ENCODE measurements at places on chromosomes 5 and 9.

DNA sequence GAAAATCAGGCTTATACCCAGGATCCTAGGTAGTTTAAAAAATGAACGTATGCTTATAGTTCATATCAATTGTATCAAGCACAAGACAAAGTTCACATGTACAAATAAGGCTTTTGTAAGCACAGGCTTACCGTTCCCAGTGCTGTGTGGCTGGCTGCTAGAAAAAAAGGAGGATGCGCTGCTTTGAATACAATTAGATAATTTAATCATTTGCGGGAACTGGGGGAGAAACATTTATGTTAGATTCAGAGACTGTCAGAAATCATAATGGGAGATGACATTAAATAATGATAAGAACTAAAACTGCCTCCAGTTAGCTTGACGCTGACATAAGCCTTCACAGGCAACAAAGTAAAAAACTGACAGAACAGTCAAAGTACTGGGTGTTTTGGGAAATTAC is 93.2 kb downstream of the FNBP1 start:
- DNase-seq, result no peak

DNA sequence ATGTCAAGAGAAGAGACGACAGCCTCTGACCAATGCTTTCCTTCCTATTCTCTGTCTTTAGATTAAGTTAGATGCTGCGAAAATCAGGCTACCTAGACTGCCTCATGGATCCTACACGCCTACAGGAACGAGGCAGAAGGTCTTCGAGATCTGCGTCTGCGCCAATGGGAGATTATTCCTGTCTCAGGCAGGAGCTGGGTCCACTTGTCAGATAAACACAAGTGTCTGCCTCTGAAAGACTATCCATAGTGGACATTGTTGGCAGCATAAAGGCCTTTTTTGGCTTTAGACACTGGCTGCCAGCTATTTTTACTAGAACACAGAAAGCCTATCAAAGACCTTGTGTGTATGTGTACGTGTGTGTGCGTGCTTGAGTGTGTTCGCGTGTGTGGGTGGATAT is 90.9 kb upstream of the PPP1R2B start:
- DNase-seq, result no peak

GRCh38 chr5:122704247-122705036 is 70.4 kb upstream of the SNX2 start:
- no peak for DNase-seq

GRCh38 chr5:110784901-110785300 is 46.1 kb downstream of the SLC25A46 start:
- no peak for DNase-seq

DNA sequence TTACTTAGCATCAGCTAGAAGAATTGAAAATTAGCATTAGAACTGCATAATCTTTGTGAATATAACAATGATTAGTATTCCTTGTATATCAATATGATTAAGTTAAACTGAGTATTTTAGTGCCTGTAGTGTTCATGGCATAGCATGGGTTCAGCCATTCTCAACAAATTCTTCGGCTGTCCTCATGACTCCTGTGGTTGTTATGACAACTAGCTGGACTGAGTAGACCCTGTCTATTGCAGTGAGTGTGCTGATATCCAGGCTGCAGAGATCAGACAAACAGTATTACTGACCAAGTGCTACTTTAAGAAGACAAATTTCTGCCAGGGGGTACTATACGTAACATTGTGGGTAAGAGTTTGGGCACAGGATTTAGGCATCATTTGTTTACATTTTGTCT is 125.9 kb downstream of the NUDT12 start:
- DNase-seq, result no peak

DNA sequence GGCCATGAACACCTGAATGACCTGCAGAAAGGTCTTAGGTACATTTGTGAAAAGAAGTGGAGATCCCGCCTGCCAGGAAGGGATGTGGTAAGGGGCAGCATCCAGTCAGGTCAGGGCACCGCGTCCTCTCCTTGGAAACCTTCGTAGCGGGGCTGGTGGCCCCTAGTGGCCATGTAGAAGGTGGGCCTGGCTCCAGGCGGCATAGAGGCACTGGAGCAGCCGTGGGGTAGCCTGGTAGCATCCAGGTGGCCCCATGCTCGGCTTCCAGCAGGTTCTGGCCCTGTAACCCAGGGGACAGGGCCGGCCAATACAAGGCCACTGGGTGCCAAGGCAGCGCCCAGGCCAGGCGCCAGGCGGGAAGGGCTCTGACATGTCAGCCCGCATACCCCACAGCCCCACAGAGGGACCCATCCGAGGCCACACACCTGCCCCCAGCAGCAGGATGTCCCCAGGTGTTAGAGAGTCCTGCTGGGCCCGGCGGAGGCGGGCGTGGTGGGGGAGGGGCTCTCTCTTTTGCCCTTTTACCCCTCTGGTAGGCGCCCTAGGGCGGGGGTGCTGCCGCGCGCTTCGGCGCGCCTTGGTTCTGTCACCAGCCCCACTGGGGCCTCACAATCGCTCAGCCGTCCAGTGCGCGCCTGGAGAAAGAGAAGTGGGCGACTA is 58.3 kb upstream of the SPATA31E1 start:
- DNase-seq, result no peak

DNA sequence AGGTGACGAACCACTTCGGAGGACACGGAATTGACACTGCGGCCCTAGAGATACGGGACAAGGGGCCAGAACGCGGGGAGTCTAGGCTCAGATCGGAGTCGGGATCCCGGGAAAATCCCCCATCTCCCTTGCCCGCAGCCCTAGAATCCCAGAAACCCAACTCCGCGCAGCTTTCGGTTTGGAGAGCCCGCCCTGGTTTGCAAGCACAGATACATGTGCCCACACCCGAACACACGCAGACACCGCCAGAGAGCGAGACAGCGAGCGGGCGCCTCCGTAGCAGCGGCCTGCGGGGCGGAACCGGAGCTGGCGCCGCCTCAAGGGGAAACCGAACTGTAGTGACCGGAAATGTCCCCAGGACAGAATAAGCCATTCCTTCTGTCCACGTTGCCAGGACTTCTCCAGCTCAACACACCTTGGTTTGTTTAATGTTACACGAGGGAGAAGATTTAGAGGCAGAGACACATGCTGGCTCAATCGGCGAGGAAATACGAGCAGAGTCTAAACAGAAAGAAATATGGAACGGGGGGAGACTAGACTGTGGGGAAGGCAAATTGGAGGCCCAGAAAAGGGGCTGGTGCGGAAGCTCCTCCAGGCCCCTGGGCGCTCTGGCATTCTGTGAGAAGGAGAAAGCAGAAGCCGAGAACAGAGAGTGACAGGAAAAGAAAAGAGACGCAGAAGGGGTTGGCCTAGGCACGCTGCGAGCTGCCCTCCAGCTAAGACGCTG is 2.9 kb upstream of the PAX5 start:
- no peak for DNase-seq

DNA sequence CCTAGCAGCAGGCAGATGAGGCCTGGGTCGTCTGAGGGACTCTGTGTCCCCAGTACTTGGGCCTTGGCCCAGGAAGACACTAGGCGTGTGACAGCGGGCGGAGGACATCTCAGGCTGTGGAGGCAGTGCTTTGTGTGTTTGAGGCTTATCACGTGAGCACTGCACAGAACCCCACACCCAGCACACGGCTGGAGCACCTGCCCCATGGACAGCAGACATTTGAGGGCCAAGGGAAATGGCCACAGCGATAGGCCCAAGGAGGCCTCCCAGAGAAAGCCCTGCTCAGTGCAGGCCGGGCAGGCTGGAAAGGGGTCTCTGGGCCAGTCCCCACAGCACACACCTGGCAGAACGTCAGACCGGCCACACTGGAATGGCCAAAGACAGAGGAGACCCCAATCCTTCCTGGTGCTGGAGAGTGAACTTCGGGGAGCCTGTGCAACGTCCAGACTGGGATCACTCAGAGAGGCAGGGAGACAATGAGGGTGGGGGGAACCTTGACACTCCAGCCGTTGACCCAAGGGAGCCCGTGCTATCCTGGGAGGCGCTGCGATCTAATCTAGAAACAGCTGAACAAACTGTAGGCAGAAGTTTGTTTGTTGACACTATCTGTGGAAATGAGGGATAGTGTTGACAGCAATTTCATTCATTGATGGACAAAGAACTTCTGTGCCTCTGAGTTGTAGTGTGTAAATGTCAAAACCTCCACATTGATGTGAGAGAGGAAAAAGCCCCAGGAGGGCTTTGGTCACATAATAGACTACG is 19.6 kb upstream of the FLT4 start:
- no peak for DNase-seq

DNA sequence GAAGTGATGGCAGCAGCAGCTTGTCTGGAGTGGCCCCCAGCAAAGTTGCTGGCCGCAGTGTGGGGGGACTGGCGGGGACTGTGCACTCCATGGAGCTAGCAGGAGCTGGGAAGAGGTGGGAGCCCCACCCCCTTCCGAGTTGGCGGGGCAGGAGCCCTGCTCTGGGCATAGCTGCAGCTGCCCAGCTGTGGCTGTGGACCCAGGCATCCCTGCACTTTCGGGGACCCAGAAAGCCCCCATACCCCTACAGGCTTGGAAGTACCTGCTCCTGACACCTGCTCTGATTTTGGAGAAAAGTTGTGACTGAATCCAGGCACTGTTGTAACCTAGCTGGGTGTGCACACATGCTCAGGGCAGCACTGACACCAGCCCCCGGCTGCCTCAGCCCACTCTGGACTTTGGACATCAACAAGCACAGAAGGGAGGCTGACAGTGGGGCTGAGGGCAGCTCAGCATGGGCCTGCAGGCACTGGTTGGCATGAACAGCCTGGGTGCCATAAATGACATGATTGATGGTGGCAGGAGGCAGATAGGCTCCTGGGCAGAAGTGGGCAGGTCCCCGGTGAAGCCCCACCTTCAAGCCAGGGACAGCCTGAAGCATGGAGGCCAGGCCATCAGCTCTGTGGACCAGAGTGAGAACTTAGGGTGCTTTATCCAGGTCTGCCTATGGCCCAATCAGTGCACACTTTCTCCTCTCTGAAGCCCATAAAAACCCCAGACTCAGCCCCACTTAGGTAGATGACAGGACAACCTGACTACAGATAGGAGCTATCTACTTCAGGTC is 12.6 kb downstream of the LMBRD2 start:
- DNase-seq, result no peak

- DNase-seq, result no peak
These were observed 102.7 kb upstream of the NREP start for GRCh38 chr5:111859533-111860270.

DNA sequence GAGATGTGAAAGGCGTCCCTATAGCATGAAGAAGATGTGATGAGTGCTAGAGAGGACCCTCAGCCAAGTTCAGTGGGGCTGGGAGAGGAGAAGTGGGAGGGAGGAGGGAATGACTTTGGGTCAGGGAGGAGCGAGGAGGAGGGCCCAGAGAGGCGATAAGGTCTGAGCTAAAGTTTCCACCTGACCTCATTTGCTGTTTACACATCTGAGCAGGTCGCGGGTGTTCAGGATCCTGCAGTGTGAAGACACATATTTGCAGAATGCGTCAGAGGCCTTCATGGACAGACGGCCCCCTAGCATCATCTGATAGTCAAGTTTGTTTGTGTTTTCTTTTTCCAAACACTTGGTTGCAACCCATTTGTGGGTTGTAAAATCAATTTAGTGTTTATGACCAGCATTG is 18.9 kb upstream of the IGFBPL1 start:
- DNase-seq, result no peak

- no peak for DNase-seq
These were observed 38.0 kb downstream of the ZNF622 start for GRCh38 chr5:16427587-16427986.

DNA sequence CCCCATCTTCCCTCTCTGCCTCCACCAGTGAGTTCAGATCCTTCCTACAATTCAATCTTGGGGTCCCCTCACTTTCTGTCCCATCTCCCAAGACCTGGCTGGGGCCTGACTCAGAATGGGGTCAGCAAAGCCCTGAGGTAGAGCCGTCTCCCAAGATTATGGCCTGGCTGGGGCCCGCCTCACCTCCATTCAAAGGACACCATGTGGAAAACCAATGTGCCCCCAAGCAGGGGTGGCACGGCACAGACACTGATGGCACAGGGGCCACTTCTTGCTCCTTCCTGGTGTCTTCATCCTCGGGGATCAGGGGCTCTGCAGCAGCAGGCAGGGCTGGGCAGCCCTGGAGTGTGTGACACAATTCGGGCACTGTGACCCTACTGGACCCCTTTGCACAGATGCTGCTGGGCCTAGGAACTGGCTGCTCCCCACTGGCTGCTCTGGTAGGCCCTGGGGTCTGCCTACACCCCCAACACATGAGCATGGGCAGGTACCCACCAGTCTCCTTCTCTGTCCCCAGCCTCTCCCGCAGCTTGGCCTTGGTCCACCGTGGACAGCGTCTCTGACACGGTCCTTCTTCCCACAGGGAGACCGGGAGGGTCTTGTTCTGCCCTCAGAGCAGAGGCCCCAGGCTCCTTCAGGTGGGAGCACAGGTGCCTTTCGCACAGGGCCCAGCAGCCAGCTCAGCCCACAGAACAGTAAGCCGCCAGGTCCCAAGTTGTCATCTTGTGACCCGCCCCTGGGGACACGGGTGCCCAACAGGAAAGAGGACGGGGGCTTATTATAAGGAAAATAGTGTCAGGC is 89.5 kb downstream of the ADAMTS2 start:
- no peak for DNase-seq

GRCh38 chr9:120521101-120521500 is 58.9 kb downstream of the CDK5RAP2 start:
- no peak for DNase-seq

DNA sequence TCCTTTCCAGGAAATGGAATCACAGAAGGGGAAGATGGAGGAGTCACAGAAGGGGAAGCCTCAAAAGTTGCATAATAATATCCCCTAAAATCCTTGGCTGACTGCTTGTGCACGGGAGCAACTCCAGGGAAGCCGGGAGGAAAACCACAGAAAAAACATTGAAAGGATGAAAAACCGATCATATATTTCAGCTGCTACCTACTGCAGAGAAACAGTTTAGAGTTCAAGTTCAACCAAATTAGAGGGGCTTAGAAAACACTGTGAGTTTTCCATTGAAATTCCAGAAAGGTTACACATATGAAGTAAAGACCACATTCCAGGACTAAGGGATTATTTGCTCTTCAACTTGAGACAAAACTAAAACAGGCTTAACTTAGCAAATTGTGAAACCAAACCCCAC is 37.6 kb upstream of the MTAP start:
- DNase-seq, result no peak

DNA sequence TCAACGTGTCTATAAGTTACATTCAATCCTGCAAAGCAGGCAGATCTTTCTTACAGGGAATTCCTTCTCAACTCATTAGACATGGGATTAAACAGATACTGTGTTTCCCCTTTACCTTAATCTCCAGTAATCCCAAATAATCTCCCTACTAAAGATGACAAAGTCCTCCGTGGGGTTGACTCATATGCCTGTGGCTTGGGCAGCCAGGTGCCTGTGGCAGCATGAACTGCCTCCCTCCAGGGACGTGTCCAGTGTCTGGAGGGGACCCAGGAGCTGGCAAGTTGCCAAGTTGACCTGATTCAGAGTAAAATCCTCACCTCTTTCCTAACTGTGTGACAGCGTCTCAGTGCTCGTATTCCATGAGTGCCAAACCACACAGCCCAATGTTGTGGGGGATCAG is 94.6 kb upstream of the PTCH1 start:
- DNase-seq, result no peak

- DNase-seq, result no peak
These were observed 212.3 kb downstream of the PALM2AKAP2 start for GRCh38 chr9:109992293-109992692.

DNA sequence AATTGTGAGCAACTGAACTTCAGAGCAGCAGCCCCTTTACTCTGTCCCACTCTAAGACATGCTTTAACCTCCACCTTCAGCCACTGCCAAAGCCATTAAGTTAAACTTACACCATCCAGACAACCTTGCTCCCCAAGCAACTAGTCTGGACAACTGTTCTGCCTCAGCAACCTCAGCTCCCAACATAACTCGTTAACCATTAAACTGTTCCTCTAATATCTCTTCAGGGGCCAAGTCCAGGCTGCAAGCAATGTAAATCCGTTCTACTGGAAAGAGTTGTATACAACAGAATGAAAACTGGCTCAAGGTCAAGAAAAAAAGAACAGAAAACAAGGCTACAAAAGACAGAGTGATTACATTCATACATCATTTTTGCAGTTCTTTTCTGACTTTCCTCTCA is 131.7 kb upstream of the TARS1 start:
- no peak for DNase-seq

All from effector CD8-positive, alpha-beta T cell (primary cell).